ENCODE measurements at places on chromosomes 12 and 14. TPM values are rescaled to one million over a fixed set of nuclear protein-coding genes. Genes with fewer than 3 reads are reported as not detected.

Gene NUDT14
- total RNA-seq: 8.9 TPM

Gene KCNMB4
- 3.0 TPM for total RNA-seq

Gene SERPINA10
- not detected for total RNA-seq

Gene PTPRR
- total RNA-seq: 0.27 TPM

Gene COX8C
- total RNA-seq: not detected

Gene LMNTD1
- not detected for total RNA-seq

Gene DEPDC4
- 0.27 TPM for total RNA-seq

GRCh38 chr14:71163050-71163841 lies 256.0 kb downstream of the PCNX1 start:
- no peak for DNase-seq

GRCh38 chr14:99479906-99480869 lies at the start of gene SETD3:
Gene SETD3 (minus strand): TSS chr14:99480859. CDS start chr14:99465805, 15,054 bp downstream.
- DNase-seq: peak; percentile 40

GRCh38 chr14:22987291-22987690 lies 4.9 kb upstream of the AJUBA start:
- no peak for DNase-seq

DNA sequence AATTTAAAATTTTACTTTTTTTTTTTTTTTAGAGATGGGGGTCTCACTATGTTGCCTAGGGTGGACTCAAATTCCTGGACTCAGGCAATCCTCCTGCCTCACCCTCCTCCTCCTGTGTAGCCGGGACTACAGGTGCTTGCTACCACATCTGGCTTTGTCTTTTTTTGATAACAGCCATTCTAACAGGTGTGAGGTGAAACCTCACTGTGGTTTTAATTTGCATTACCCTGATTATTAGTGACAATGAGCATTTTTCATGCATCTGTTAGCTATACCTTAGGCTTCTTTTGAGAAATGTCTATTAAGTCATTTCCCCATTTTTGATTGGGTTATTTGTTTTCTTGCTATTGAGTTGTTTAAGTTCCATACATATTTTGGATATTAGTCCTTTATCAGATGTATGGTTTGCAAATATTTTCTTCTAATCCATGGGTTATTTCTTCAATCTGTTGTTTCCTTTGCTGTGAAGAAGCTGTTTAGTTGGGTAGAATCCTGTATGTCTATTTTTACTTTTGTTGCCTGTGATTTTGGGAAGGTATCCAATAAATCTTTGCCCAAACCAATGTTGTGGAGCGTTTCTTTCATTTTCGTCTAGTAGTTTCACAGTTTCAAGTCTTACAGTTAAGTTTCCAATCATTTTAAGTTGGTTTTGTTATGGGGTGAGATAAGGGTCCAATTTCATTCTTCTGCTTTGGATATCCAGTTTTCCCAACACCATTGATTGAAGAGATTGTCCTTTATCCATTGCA lies 86.1 kb downstream of the MYF5 start:
- no peak for DNase-seq

- DNase-seq: no peak
Observed at GRCh38 chr12:113465808-113466453, 5.7 kb downstream of the LHX5 start.

- DNase-seq: no peak
Observed at GRCh38 chr14:31241450-31242114, 34.0 kb upstream of the HECTD1 start.

DNA sequence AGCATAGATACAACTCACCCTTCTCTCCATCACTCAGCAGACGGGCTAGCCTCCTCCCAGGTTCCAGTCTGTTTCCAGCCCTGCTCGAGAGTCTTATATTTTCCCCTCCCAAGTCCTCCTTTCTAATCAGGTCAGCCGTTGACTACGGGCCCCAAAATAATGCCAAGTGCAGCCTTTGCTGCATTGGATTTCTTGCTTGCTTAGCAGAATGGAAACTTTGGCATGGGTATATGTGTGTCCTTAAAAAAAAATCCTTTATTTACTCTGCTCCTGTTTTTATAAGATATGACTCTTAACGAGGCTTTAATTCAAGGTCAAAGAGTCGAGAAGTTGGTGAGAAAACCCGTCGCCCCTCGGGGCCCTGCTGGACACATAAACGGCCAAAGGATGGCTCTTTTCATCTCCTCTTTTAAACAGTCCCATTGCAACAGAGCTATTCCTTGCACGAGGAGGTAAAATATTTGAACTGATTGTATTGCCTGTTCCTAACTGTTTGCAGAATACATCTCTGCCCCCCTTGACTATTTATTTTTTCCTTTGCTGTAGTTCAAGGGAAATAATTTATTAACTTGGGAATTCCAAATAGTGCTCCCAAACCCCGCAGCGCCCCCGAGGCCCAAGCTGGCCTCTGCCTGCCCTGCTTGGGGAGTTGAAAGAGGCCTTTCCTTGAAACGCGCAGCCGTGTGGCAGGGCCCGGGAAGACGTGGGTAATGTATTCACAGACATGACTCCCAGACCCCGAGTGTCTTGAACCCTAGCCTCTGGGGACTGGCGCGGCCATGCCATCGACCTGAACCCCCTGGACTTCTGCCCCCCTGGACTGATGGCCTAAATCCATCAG lies 156.5 kb upstream of the MYL2 start:
- no peak for DNase-seq

DNA sequence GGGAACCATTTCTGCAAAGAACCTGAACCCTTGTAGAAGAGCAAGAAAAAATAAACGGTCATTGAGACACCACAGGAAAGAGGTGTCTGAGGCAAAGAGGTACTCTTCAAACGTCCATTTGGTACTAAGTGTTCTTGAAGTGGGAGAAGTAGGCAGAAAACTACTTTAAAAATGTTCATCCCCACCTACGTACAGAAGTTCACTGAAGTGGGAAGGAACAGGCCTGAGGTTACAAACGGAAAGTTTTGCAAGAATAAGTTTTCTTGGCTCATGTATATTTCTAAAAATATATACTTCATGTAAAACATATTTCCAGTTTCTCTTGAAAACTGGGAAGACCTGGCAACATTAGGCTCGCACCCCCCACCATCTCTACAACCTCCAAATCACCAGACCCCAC lies 61.2 kb downstream of the STXBP6 start:
- DNase-seq: no peak

DNA sequence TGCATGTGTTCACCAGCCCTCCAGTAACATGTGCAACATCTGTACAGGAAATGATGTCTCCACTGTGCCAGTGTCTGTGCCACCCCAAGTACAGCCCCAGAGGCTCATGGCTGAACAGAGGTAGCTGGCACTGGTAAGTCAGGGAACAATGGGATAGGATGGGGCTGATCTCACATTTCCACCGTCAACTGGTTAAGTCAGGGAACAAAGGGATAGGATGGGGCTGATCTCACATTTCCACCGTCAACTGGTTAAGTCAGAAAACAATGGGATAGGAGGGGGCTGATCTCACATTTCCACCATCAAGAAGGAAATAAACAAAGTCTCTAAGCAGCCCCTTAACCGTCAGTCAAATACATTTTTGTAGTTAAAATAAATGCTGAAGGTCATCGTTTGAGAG lies 246.6 kb downstream of the TMEM132D start:
- DNase-seq: no peak

GRCh38 chr12:131929581-131930456 lies 743 bp downstream of the PUS1 start:
- no peak for DNase-seq

- DNase-seq: peak; percentile 14
Observed at GRCh38 chr14:44914849-44915248, 46.9 kb downstream of the KLHL28 start.

GRCh38 chr14:100857923-100858837 lies 32.3 kb downstream of the MEG3 start:
- no peak for DNase-seq

GRCh38 chr14:22952418-22952817 lies 4.5 kb downstream of the HAUS4 start:
- no peak for DNase-seq

DNA sequence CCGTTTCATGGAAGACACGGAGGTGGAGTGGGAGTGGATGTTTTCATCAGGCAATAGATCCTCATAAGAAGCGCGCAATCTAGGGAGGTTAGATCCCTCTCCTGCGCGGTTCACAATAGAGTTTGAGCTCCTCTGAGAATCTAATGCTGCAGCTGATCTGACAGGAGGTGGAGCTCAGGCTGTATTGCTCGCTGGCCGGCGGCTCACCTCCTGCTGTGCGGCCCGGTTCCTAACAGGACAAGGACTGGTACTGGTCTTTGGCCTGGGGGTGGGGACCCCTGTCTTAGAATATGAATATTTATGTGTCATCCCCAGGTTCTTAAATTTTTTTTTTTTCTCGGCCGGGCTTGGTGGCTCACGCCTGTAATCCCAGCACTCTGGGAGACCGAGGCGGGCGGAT lies 36.7 kb downstream of the PRICKLE1 start:
- no peak for DNase-seq

- no peak for DNase-seq
Observed at GRCh38 chr12:6337958-6338433, 3.9 kb downstream of the TNFRSF1A start.

- no peak for DNase-seq
Observed at GRCh38 chr14:102911991-102912761, 10.3 kb upstream of the AMN start.

- no peak for DNase-seq
Observed at GRCh38 chr12:49535921-49536525, 2.8 kb upstream of the KCNH3 start.

GRCh38 chr12:56955631-56956256 lies 1.7 kb downstream of the RDH16 start:
- no peak for DNase-seq

All from hematopoietic multipotent progenitor cell (in vitro differentiated cells).